ENCODE measurements at places on chromosomes 12 and 14. TPM values are rescaled to one million over a fixed set of nuclear protein-coding genes. Genes with fewer than 3 reads are reported as not detected.

Gene RGS6
- 9.4 TPM for total RNA-seq

GRCh38 chr12:53781228-53781801, 29.5 kb upstream of the CISTR start:
- DNase-seq = no peak

DNA sequence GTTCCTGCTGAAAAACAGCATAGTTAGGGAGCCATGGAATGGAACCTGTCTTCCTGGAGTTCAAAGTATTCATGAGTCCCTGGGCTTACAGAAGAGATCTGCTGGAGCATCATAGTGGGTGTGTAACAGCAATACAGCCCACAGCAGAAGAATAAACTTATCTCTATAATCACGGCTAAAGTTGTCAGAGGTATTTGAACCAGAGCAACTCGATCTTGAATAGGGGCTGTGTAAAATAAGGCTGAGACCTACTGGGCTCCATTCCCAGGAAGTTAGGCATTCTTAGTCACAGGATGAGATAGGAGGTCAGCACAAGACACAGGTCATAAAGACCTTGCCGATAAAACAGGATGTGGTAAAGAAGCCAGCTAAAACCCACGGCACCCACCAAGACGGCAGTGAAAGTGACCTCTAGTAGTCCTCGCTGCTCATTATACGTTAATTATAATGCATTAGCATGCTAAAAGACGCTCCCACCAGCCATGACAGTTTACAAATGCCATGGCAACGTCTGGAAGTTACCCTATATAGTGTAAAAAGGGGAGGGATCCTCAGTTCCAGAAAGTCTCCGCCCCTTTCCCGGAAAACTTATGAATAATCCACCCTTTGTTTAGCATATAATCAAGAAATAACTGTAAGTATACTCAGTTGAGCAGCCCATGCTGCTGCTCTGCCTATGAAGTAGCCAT, 223.4 kb downstream of the PCNX1 start:
- no peak for DNase-seq

DNA sequence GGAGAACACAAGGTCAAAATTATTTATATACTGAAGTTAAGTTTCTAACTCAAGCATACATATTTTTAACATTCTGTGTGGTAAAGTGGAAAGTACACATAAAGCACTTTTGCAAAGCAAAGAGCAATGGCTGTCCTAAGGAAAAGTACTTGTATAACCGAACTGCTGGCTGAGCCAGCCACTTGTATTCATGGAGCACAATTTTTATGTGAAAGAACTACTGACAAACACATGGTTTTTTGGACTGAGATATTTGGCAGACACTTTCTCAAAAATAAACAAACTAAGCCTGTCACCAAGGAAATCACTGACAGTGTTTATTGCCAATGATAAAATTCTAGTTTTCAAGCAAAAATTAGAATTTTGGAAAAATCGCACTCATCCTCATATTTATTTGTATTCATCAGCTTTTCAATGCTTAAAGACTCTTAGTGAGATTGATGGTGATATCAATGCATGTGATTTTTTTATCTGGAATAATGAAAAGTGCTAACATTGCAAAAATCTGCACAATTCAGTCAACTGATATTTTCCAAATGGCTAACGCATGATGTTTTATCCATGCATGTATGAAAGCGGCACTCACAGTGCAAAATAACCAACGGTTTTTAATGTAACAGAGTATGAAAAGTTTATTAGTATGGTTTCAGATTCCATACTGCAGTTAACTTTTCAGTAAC, 125.3 kb downstream of the IPO8 start:
- DNase-seq = no peak

GRCh38 chr12:82801951-82802610, 115.4 kb downstream of the TMTC2 start:
- DNase-seq = no peak

Gene IL22
- total RNA-seq = not detected

- no peak for DNase-seq
Measured at GRCh38 chr14:93714605-93715004, 73.7 kb downstream of the PRIMA1 start.

Gene CLEC4D
- not detected for total RNA-seq

Gene CD27
- total RNA-seq = 155 TPM

- DNase-seq = peak; percentile 70
Measured at GRCh38 chr14:71322655-71323250, 415.5 kb downstream of the PCNX1 start.

Gene KRT6C
- total RNA-seq = not detected

- no peak for DNase-seq
Measured at GRCh38 chr12:2673966-2674810, 120.6 kb upstream of the FKBP4 start.

- no peak for DNase-seq
Measured at GRCh38 chr14:72925171-72925759, 999 bp upstream of the DCAF4 start.

DNA sequence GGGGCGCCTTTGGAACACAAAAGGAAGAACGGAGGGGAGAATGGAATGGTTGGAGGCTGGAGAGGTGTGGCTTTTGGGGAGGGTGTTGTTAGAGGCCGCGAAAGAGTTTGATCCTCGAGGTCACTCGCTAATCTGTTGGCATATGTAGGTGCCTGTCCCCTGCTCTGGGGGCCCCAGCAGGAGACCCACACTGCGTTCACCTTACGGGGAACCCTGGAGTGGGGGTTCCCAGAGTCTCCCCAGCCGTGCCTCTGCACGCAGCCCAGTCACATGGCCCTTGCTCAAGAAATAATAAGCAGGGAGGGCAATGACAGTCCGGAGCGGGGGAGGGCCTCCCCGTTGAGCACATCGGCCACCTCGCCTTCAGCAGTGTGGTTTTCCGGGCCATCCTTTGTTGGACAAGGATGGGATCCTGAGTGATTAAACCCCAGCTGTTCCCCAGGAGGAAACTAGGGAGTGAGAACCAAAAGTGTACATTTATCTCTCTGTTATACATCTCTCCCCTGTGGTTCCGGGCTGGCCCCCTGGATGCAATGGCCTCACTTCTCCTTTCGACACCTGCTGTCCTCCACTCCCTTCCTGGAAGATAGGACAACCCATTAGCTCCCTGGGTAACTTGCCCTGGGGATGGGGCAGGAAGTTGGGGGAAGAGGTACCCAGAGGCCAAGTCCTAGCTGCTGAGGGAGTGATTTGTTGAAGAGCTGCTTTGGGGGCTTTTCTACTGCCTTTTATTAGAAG, 1.3 kb downstream of the PLEKHG3 start:
- DNase-seq = no peak

Gene SSPN
- not detected for total RNA-seq

- no peak for DNase-seq
Measured at GRCh38 chr12:101782273-101782731, 43.0 kb upstream of the SYCP3 start.

GRCh38 chr12:29149691-29150281, 708 bp downstream of the FAR2 start:
- no peak for DNase-seq

GRCh38 chr14:66022526-66022925, 463.6 kb upstream of the CCDC196 start:
- DNase-seq = no peak

Gene LEMD3
- total RNA-seq = 43.2 TPM

Gene PTPRO
- total RNA-seq = 0.11 TPM

- DNase-seq = peak; percentile 65
Measured at GRCh38 chr12:72141381-72141780, 130.8 kb upstream of the TRHDE start.

- no peak for DNase-seq
Measured at GRCh38 chr14:50335989-50336824, 24.1 kb downstream of the DMAC2L start.

DNA sequence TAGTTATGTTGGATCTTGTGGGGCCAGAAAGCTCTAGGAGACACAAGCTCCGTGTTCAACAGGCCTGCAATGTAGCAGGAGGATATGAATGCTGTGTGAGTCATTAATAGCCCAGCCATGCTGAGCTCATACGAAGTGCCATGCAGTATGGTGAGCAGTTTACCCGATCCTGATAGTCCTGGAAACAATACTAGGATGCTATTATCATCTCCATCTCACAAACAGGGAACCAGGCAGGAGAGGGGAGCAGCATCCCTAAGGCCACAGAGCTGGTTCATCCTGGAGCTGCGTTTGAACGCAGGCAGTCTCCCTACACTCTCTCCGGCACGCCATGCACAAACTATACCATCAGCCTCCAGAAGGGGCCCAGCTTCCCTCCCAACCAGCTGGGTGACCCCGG, 20.5 kb downstream of the TTC7B start:
- no peak for DNase-seq

Gene FOXA1
- total RNA-seq = not detected

GRCh38 chr12:117025481-117026151, 73.6 kb downstream of the TESC start:
- peak; percentile 84 for DNase-seq

GRCh38 chr12:56816491-56816890, 53.4 kb downstream of the HSD17B6 start:
- no peak for DNase-seq

DNA sequence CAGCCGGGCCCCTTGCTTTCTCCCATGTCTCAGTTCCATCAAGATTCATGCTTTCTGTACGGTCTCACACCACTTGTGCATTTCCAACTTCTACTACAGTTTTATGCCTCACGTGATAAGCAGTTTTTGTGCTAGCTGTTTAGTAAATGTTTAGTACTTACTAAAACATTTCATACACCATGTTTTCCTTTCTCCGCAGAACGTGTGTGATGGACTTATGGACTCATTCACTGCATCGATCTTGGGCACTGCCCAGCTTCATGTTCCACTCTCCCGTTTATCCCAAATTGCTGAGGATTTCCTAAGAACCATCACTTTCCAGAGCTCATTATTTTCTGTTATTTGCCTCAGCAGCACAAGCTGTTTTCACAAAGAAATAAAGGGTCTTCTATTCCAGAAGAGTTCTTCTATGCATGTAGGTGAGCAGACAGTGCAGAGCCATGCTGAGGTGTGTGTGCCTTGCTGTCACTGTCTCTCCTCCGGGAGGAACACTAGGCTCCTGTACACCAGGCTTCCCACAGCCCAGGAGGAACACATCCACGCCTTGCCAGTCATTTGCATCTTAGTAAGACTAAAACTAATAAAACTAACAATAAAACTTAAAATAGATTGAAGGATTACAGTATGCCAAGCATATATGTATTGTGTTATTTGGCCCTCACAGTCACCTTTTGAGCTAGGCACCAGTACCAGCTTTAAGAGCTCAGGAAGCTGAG, 90.3 kb upstream of the EEA1 start:
- no peak for DNase-seq

DNA sequence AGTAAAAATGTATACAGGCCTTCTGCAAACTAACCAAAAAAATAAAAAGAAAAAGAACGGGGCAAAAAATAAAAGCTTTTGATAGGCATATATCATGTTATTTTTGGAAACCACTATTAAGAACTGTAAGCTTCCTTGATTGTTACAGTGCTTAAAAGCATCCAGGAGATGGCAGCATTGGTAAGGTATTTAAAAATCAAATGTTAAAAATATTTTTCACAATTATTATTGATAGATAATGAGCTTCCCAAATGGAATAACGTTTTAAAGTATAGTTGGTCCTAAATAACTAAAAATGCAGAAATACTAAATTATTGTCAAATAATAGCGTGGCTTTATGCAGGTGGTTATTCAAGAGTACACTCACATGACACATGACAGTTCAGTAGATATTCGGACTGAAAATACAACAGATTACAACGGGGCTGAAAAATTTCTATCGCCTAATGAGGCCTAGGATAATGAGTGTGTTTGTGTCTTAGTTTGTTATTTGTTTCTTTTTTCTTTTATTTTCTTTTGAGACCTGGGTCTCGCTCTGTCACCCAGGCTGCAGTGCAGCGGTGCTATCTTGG, 127.2 kb upstream of the ATF7IP start:
- DNase-seq = peak; percentile 70

- peak; percentile 91 for DNase-seq
Measured at GRCh38 chr12:97148941-97149559, 242.0 kb downstream of the NEDD1 start.

Gene GDF3
- not detected for total RNA-seq

DNA sequence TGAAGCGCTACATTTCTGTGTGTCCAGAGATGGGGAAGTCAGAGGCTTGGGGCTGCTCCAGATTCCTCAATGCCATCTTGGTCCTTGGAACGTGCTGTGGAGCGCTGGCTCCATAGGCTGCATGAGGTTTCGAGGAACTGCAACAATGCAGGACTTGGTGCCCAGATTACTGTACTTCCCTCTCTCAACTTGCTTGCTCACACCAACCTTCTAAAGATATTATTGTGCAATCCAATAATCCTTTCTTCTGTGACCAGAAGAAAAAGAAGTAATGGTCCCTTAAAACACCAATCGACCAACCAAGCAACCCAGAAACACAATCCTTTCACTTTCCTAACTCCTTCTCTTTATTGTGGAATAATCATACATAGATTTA, 3.7 kb downstream of the PRICKLE1 start:
- DNase-seq = no peak

GRCh38 chr12:59763835-59764234, 168.0 kb downstream of the SLC16A7 start:
- DNase-seq = no peak
